Stimulated activated CD4-positive, alpha-beta T cell treated with anti-CD3 and anti-CD28 coated beads, Interleukin-2, amount 100 ng/mL, for 24 hours (primary cell): ENCODE measurements at places on chromosomes 6 and 20.

- DNase-seq, result no peak
These were observed 343.2 kb downstream of the FRK start for GRCh38 chr6:115717472-115717871.

GRCh38 chr6:108945681-108946159 is 97.5 kb downstream of the ARMC2 start:
- no peak for DNase-seq

GRCh38 chr20:54606380-54606779 is 131.0 kb downstream of the DOK5 start:
- no peak for DNase-seq

DNA sequence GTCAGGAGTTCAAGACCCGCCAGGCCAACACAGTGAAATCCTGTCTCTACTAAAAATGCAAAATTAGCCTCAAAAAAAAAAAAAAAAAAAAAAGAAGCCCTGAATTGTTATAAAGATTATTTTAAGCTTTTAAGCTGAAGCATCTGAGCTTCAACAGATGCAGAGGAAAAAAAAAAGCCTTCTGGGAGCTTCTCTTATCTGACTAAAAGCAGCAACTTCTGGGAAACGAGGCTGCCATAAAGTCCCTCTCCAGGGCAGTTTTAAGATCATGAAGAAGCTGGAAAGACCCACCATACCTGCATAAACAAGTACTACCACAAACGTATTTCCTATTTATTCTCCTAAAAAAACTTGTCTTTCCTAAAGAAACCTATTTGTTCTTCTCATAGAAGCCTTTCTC is 3.6 kb downstream of the SERINC3 start:
- no peak for DNase-seq

DNA sequence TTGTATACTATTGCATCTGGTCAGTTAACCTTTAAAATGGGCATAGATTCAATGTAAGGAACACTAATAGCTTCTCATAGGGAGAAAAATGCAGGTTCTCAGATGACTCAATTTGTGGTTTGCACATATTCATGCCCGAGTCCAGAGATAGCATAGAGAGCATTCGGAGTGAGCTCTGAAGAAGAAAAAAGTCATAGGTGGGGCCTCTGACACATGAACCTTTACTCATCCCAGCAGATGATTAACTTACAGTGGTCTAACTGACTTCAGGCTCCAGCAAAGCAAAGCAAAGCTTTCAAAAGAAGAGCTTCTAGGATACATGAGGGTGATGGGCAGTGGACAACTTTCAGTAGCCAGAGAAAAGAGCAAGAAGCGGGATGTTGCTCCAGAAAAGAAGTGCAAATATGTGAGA is 55.3 kb upstream of the BTN3A2 start:
- DNase-seq, result no peak
